H9 (cell line): ENCODE measurements at places on chromosomes 12 and 14. TPM values are rescaled to one million over a fixed set of nuclear protein-coding genes. Genes with fewer than 3 reads are reported as not detected.

DNA sequence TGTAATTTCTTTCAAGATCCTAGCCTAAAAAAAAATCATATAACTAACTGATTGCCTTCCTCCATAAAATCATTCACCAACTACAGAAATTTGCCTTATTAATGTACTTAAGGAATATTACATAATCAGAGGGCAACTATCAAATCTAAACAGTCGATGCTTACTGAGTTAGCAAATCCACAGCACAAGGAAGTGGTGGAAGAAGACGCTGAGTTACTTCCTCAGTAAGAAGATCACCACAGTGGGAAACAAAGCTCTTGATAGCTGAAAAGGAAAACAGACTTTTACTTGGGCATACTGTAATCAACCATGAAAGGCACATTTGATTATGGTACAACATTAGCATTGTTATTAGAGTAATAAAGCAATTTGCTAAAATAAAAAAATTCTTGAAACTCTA lies 48.7 kb downstream of the HEATR5A start:
- H3K27me3 ChIP-seq: no peaks in the 10 kb centered on the region
- H3K36me3 ChIP-seq: peaks cover 18% of the 10 kb centered on the region
- no peak for DNase-seq
- H3K4me3 ChIP-seq: no peak overlapping the region

DNA sequence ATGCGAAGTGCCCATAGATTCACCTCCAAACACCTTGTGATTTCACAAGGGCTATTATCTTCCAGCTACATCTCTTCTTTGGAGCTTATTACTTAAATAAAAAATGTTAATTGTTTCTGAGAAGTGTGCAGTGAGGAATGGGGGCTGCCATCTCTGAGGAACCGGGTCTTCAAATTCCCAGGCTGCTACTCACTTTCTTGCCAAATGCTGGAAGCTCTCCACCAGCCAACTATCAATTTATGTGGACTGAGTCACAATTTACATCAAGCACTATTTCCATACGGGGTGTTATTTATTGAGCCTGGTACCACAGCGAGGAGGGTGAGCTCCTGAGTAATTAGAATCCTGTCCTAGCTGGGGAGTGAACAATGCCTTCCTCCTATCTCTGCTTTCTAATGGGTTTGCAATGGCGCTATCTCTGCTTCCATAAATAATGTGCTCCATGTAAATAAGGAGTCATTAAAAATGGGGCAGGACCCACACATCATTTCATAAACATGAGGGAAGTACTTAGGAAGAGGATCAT lies 898.3 kb downstream of the VRK1 start:
- DNase-seq: no peak
- peaks cover 9% of the 10 kb centered on the region for H3K36me3 ChIP-seq
- no peaks in the 10 kb centered on the region for H3K4me1 ChIP-seq
- H3K27ac ChIP-seq: no peak overlapping the region
- H3K27me3 ChIP-seq: no peaks in the 10 kb centered on the region
- no peak overlapping the region for H3K4me3 ChIP-seq

The ACOT6 gene
- total RNA-seq: not detected in 2 replicates

DNA sequence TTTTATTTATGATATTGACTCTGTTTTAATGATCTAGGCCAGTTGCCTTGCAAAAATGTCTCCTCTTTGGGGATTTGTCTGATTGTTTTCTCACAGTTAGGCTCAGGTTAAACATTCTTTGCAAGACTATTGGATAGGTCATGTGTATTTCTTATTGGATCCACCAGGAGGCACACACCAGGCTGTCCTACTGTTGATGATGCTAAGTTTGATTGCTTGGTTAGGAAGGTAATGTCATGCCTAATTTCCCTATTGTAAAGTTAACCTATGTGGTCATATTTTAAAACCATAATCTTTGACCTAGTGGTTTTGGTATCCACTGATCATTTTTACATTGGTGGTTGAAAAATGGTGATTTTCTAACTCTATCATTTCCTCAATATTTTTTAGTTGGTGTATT lies 137.1 kb downstream of the BRMS1L start:
- H3K4me1 ChIP-seq: no peaks in the 10 kb centered on the region
- H3K27me3 ChIP-seq: no peaks in the 10 kb centered on the region
- DNase-seq: no peak

The DIO3 gene
- 0.20 TPM in 1 of 2 replicates, not detected in the other for total RNA-seq

The LIN52 gene
- 9.9 and 11.0 TPM in 2 replicates for total RNA-seq

The SLC38A4 gene
- total RNA-seq: 0.96 and 1.1 TPM in 2 replicates

DNA sequence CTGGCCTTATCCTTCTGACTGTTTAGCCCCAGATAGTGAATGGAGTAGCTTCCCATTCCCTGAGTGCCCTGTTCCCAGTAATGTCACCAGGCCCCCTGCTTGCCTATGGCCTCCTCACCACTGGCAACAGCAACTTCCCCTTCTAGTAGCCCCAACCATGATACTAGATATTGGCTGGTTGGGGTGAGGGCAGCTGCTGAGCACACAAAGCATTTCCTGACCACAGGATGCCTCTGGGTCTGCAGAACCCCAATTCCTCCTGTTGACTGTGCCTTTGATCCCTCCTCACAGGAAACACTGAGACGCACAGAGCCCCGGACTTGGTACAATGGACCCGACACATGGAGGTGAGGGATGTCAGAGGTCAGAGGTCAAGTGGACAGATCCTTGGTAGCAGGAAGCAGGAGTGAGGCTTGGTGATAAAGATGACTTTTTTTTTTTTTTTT lies 597 bp downstream of the SOAT2 start:
- no peaks in the 10 kb centered on the region for H3K36me3 ChIP-seq
- no peak for DNase-seq
- peaks cover 3% of the 10 kb centered on the region; the same call in 1 of the 2 replicates for H3K4me1 ChIP-seq
- H3K27ac ChIP-seq: no peak overlapping the region

- DNase-seq: no peak
- no peaks in the 10 kb centered on the region; the same call in none of the 2 replicates for H3K27me3 ChIP-seq
- peaks cover 27% of the 10 kb centered on the region for H3K36me3 ChIP-seq
These were observed 15.1 kb downstream of the GLRX5 start for GRCh38 chr14:95549656-95550585.

The TMCC3 gene
- total RNA-seq: 0.72 and 0.87 TPM in 2 replicates

- no peak overlapping the region for H3K27ac ChIP-seq
- no peak overlapping the region for H3K4me3 ChIP-seq
- no peak for DNase-seq
- H3K36me3 ChIP-seq: no peaks in the 10 kb centered on the region
- no peaks in the 10 kb centered on the region for H3K4me1 ChIP-seq
These were observed 528.2 kb downstream of the RPS29 start for GRCh38 chr14:49057838-49058510.

The SIX4 gene
- total RNA-seq: 26.5 and 28.9 TPM in 2 replicates

The SERPINA6 gene
- not detected in 2 replicates for total RNA-seq

GRCh38 chr12:88855301-88855700 lies 275.0 kb upstream of the KITLG start:
- no peak overlapping the region for H3K27ac ChIP-seq
- no peaks in the 10 kb centered on the region for H3K27me3 ChIP-seq

The TMEM233 gene
- total RNA-seq: not detected in 2 replicates

GRCh38 chr14:59320763-59321625 lies 132.5 kb downstream of the DAAM1 start:
- H3K27me3 ChIP-seq: no peaks in the 10 kb centered on the region
- DNase-seq: no peak
- no peak overlapping the region for H3K27ac ChIP-seq
- H3K36me3 ChIP-seq: no peaks in the 10 kb centered on the region
- H3K4me1 ChIP-seq: no peaks in the 10 kb centered on the region

GRCh38 chr14:20714593-20715250 lies 26.2 kb downstream of the ANG start:
- peaks cover 3% of the 10 kb centered on the region; the same call in 1 of the 2 replicates for H3K36me3 ChIP-seq

- no peaks in the 10 kb centered on the region for H3K27me3 ChIP-seq
- H3K27ac ChIP-seq: no peak overlapping the region
- no peaks in the 10 kb centered on the region for H3K36me3 ChIP-seq
- no peak for DNase-seq
- no peaks in the 10 kb centered on the region for H3K4me1 ChIP-seq
These were observed 43.9 kb upstream of the ASPG start for GRCh38 chr14:104041430-104042104.

DNA sequence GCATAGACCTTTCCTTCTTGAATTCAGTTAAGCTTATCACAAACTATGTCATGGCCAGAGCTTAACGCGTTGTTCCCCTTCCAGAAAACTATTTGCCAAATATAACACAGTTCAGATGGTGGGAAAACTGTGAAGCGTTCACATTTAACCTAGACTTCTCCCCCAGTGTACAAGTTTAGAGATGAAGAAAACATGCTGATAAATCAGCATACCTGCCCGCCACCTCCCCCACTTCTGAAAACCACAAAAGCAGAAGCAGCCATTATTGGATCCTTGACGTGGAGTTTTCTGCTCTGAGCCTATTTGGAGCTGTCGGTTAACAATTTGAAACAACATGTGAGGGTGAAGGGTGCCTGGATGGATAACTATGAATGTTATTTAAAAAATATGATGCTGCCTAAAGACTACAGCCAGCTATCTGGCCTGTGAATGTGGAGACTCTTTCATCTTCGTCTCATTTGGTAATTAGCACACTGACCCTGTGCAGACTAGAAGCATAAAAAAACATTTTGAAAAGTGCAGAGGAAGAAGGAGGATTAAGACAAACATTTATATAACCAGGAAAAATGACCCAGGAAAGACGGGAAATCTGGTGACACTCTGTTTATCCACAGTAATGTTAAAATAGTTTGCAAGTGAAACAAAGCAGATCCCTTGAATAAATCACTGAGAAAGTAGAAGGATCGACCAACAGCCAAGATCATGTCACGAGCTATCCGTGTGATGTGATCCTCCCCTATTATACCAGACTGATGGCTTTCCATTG lies 408.2 kb downstream of the AEBP2 start:
- DNase-seq: no peak

The MLF2 gene
- 244 and 258 TPM in 2 replicates for total RNA-seq

DNA sequence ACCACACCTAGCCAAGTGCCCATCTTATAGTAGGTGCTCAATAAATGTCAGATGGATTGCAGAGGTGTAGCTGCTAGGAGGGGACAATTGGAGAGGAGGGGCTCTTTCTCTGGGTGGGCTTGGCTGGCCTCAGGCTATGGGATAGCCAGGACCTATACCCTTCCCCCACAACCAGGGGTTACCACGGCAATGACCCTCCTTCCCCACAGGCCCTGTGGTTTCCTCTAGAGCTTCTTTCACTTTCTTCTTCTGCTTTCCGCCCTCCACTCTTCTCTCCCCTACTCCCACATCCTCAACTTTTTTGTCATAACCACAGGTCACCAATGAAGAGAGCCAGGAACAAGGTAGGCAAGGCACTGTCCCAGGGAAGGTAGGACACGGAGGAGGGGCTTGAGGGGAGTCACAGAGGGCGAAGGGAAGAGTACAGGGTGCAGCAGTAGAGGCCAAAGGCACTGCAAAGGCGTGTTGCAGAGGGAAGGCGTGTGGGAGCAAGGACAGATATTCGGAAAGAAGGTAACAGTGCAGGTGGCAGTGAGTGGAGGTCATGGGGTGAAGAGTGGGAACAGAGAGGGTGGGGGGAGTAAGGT lies 1.9 kb upstream of the ITGB7 start:
- no peak for DNase-seq
- peaks cover 5% of the 10 kb centered on the region; the same call in 1 of the 2 replicates for H3K4me1 ChIP-seq
- no peak overlapping the region for H3K27ac ChIP-seq
- peaks cover 37% of the 10 kb centered on the region for H3K36me3 ChIP-seq

GRCh38 chr12:7122811-7123769 lies 5.6 kb downstream of the RBP5 start:
- H3K27ac ChIP-seq: no peak overlapping the region
- no peaks in the 10 kb centered on the region for H3K27me3 ChIP-seq
- H3K4me3 ChIP-seq: no peak overlapping the region
- DNase-seq: no peak

DNA sequence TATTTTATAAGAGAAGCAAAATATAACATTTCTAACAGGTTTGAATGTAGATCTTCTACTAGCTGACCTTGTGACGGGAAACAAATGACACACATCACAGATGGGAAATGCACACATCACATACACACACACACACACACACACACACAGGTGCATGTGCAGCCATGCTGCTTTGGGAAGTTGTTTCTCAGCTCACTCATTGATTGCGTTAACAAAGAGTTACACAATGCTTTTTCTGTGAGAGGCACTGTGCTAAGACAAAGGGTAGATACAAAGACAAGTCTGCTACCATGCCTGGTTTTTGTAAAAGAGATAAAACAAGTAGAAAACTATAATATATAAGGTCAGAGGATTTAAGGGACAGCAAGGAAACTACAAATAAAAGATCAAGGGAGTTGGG lies 1.3 kb upstream of the NR1H4 start:
- H3K36me3 ChIP-seq: no peaks in the 10 kb centered on the region
- no peak overlapping the region for H3K4me3 ChIP-seq
- H3K27me3 ChIP-seq: no peaks in the 10 kb centered on the region
- DNase-seq: no peak
